HS-27A (cell line): ENCODE measurements at places on chromosomes 13 and 19.

GRCh38 chr13:108681986-108682575, 52.7 kb downstream of the MYO16 start:
- DNase-seq, result no peak

GRCh38 chr13:30480292-30480950, 14.7 kb upstream of the HMGB1 start:
- DNase-seq, result no peak

- DNase-seq, result no peak
These were observed 17.3 kb upstream of the RELB start for GRCh38 chr19:44984005-44984404.

- DNase-seq, result no peak
These were observed 4.2 kb downstream of the LGALS7B start for GRCh38 chr19:38793177-38793576.

- DNase-seq, result no peak
These were observed 41.7 kb upstream of the ATP11A start for GRCh38 chr13:112648101-112648500.

- DNase-seq, result no peak
These were observed 463 bp downstream of the SUGP1 start for GRCh38 chr19:19319732-19320360.

DNA sequence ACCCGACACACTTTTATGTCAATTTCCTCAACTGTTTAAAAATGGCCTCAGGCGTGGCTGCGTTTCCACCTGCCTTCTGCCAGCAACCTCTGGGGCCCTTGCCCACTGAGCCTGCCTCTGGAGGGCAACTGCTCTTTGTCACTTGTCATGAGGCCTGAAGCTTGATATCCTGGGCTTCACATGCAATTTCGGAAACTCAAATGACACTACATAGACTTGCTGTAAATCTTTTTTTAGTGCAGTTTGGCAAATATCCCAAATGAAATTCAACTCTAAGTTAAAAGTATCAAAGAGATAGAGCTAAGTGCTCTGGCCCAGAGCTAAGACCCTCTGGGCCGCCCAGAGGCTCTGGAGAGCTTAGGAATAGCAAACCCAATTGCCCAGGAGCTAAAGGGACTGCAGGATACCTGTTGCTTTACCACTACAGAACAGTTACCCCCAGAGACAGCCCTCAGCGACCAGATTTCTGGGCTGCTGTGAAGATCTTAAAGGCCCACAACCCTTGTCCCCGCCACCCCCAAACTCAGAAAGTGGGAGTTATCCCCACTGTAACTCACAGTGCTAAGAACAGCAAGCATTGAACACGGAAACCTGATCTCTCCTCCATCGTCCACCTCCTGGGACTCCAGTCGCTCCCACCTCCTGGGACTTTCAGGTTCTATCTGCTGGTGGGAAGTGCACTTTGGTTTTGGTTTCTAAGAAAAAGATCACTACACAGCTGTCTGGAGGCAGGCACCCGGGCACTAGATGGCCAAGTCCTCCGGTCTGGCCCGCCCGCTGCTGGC, 19.4 kb downstream of the GJA3 start:
- DNase-seq, result no peak

- DNase-seq, result no peak
These were observed 40.8 kb downstream of the IER2 start for GRCh38 chr19:13190781-13191540.

GRCh38 chr13:24709186-24709913, 29.1 kb downstream of the ATP12A start:
- no peak for DNase-seq

- no peak for DNase-seq
These were observed 178.6 kb downstream of the RBM26 start for GRCh38 chr13:79227418-79227817.

GRCh38 chr19:13149628-13150186, 468 bp downstream of the STX10 start:
- DNase-seq, result no peak

DNA sequence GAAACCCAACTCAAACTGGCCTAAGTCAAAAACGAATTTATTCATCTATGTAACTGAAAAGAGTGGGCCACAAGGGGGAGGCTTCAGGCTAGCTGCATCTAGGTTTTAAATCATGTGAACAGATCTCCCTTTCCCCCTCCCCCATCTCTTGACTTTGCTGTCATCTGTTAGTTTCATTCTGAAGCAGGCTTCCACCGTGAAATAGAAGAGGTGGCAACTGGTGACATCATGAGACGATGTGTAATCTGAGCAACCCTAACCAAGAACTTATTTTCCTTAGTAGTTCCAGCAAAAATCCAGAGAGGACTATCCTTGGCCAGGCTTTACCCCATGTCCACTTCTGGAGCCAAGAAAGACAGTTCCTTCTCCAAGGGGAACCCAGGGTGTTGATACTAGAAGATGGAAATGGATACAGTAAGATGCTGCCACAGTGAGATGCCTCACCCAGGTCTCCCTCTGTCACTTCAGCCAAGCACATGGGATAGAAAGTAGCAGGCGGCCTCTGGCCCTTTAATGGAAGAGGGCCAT, 9.4 kb downstream of the SAMD4B start:
- no peak for DNase-seq

GRCh38 chr13:114097212-114097892, 35.1 kb downstream of the RASA3 start:
- no peak for DNase-seq

DNA sequence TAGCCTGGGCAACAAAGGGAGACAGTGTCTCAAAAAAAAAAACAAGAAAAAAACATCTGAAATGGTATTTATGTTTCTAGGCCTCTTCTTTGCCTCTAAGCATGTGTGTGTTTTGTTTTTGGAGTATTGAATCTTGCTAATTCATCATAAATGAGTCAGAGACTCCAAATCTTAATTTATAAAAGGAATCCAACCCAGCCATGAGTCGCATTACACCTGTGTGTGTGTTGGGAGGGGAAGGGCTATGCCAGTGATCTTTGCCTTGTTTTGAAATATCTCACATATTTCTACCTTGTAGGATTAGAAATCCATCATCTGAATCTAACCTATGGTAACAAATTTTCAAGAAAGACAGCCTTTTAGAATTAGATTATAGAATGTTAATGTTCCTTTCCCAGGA, 4.0 kb downstream of the ZNF331 start:
- no peak for DNase-seq

DNA sequence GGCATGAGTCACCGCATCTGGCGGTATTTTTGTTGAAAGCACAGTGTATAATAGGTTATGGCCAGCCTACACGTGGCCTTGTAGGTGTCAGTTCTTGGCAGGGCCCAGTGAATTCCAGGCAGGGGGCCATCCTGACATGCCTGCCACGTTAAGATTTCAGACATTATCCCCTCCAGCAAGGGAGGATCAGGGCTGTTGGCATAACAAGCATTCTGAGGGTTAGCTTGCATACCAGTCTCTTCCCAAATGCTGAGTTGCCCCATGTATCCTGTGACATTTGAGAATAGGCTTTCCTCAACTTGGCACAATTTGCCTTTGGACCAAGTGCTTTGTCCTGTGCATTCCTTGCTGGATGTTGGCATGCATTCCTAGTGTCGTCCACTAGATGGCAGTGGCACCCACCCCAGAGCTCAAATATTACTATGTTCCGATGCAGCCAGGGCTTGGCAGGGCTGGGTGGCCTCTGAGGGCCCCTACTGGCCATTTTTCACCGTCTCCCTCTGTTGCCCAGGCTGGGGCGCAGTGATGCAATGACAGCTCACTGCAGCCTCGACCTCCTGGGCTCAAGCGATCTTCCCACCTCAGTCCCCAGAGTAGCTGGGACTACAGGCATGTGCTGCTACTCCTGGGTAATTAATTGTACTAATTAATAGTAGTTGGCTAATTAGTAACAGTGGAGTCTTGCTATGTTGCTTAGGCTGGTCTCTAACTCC, 31.2 kb downstream of the NLRP12 start:
- peak; percentile 84 for DNase-seq

- DNase-seq, result no peak
These were observed 22.9 kb upstream of the SHISA2 start for GRCh38 chr13:26074706-26075105.

- DNase-seq, result no peak
These were observed 14.3 kb downstream of the HNRNPUL1 start for GRCh38 chr19:41278478-41278877.

DNA sequence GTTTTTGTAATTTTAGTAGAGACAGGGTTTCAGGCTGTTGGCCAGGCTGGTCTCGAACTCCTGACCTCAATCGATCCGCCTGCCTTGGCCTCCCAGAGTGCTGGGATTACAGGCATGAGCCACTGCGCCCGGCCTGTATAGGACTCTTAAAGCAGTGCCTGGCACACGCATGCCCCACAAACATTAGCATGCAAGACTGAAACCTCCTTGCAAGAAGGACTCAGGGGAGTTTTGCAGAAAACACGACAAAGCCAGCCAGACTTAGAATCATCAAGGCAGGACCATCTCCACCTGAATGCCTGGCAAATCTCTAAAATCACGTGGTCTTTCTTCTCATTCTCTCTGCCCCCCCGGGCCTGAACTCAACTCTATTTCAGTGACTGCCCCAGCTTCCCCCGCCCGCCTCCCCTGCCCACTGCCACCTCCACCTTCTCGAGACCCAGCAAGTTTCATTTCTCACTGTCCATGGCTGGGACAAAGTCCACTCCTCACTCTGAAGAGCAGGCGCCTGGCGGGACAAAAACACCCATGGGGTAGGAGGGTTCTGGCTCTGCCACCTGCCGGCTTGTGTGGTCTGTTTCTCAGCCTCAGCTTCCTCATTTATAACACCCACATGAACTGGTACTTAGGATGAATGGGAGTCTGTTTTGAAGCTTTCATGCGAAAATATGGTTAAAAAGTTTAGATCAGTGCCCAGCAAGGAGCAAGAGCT, 2.4 kb downstream of the TICAM1 start:
- DNase-seq, result no peak

DNA sequence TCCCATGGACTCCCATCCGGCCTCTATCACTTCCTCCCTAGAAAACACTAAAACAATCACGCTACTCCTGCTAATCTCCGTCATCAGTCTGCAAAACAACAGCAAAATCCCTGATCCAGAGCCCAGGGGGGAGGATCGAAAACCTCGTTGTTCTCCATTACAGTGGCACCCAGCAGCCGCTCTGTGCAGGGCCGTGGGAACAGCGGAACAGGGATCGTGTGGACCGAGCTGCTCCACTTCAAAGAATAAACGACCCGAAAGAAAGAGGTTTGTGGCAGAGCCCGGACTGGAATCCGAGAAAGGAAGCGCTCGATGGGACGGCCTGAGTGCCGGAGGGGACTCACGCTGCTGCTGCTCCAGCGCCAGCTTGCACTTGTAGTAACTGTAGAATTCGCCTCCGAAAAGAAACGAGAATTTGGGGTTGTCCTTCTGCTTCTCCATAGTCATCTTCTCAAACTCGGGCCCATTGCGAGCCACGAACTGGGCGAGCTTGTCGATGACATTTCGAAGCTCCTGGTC, 652 bp downstream of the CHERP start:
- peak; percentile 4 for DNase-seq

DNA sequence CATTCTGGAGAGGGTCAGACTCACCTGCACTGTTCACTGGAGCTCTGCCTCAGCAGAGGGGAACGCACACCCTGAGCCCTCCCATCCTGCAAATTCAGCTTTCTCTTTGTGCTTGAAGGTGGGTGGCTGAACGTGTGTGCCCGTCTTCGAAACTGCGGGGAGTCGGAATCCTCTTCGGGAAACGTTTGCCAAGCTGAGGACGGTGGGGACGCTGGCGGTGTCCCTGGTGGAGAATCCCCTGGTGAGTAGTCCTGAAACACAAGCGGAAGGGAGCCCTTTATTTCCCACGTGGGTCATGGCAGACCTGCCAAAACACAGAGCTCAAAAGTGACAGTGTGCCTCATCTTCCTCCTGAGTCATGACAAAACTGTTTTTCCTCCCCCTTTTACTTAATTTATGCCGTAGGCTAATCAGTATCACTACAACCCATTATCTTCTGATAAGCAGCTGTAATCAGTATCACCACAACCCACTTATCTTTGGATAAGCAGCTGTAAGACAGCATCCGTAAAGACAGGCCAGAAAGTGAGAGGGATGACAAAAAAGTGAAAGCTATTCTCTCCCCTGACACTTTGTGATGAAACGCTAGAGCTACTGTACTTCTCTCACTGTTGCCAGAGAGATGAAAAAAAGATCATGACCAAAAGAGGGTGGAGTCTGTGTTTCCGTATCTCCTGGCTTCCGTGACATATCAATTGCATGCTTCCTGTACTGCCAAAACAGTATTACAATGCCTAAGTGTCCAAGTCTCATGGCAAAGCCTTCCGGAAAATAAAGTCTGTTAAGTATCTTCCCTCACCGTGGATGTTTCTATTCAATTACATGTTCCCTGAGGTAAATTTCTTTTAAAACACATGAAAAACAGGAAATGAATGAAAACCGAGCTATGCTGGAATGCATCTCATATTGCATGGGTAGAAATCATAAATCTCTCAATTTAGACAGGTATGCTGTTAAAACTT, 155.5 kb downstream of the TBC1D4 start:
- DNase-seq, result no peak

GRCh38 chr13:94309576-94309975, 169.9 kb downstream of the DCT start:
- DNase-seq, result no peak

GRCh38 chr13:91868351-91868750, 469.9 kb downstream of the GPC5 start:
- DNase-seq, result no peak

- no peak for DNase-seq
These were observed 19.1 kb upstream of the SCEL start for GRCh38 chr13:77516342-77516789.

DNA sequence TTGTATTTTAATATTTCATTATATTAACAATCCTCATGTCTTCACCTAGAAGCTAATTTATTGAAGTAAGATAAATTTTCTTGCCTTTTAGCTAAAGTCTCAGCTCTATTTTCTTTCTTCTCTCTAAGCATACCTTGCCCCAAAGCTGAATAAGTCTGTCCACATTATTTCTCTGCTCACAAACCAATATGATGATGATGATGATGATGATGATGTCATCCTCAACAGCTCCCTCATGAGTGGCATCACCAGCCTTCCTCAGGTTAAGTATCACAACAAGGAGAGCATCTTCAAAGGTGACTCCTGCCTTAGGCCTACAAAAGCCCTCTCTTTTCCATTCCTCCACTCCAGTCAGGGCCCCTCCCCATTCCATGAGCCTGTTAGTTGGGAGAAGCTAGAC, 31.9 kb upstream of the ATP12A start:
- DNase-seq, result no peak

GRCh38 chr13:55000043-55000442, 1971.4 kb downstream of the OLFM4 start:
- DNase-seq, result no peak

- DNase-seq, result no peak
These were observed 14.0 kb upstream of the RAB20 start for GRCh38 chr13:110575322-110576069.

- no peak for DNase-seq
These were observed 431 bp downstream of the GYS1 start for GRCh38 chr19:48992581-48993174.

DNA sequence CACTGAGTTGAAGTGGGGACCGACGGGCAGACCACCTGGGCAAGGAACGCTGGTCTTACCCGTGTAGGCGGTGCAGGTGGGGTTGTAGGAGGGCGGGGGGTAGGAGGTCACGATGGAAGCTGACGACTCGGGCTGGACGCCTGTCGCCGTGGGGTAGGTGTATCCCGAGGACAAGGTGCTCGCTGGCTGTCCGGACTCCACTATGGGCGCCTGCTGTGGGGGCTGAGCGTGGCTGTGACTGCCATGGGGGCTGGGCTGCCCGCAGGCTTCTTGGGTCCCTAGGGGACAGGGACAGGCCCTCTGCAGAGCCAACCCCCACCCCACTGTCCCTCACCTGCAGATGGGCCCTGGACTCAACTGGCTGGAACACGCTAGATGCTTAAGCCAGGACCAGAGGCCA, 37.2 kb downstream of the ZFR2 start:
- DNase-seq, result no peak

GRCh38 chr19:50162988-50163387, at the start of gene IZUMO2:
Gene IZUMO2 (minus strand): TSS chr19:50163281. CDS start chr19:50163194, 87 bp downstream.
- no peak for DNase-seq
